Effector memory CD4-positive, alpha-beta T cell (primary cell): ENCODE measurements at places on chromosomes 7 and 10.

- no peak for DNase-seq
These were observed 219.1 kb downstream of the MAD1L1 start for GRCh38 chr7:2013381-2014311.

DNA sequence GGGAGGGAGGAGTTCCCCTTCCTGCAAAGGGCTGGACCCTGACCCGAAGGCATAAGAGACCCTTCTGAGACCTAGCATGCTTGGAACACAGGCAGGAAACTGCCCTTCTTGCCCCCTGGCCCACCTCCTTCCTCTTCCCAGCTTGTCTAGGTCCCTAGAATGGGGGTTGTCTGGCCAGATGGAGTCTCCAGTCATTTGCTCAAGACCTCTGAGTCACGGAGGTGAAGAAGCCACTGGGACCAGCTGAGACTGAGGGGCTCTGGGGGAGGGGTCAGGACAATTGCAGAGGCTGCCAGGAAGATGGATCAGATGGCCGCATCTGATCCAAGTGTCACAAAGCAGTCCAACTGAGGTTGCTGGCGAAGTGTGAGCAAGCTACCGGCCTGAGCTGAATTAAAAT lies 46.2 kb downstream of the COL13A1 start:
- no peak for DNase-seq

- no peak for DNase-seq
These were observed 478.0 kb downstream of the KCNMA1 start for GRCh38 chr10:77159538-77160110.

DNA sequence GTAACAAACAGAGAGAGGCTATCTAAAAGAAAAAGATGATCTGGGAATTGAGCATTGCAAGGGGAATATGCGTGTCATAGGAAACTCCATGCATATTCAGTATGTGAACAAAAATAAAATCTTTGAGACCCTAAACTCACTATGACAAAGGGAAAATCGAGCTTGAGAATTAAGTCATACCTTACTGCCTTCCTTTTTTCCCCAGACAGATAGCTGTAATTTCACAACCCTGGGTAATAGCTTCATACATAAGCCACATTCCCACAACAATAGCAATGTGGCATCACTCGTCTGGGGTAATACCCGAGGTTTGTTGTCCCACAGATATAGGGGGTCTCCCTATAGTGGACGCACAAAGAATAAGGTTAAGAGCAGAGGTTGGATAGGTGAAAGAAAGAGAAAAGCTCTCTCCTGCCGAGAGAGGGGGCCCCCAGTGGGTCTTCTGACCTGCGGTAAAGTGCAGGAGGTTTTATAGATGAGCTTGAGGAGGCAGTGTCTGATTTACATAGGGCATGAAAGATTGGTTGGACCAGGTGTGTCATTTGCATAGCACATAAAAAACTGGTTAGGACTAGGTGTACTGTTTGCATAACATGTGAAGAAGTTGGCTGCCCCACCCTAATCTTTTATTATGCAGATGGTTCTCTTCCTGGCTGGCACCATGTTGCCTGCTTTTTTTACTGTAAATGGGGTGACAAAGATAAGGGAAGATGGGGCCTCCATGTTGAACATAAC lies 11.6 kb downstream of the CYP3A43 start:
- no peak for DNase-seq

DNA sequence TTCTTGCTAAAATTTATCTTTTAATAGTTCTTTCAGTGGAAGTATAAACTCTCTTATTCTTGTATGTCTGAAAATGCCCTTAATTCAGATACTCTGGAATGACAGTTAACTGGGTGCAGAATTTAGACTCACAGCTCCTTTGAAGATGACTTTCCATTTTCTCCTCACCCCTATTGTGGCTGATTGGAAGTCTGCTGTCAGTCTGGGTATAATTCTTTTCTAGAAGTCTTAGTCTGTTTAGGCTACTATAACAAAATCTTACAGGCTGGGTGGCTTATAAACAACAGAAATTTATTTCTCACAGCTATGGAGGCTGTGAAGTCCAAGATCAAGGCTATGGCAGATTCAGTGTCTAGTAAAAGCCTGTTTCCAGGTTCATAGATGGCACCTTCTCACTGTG lies 145.2 kb upstream of the GDF10 start:
- no peak for DNase-seq

DNA sequence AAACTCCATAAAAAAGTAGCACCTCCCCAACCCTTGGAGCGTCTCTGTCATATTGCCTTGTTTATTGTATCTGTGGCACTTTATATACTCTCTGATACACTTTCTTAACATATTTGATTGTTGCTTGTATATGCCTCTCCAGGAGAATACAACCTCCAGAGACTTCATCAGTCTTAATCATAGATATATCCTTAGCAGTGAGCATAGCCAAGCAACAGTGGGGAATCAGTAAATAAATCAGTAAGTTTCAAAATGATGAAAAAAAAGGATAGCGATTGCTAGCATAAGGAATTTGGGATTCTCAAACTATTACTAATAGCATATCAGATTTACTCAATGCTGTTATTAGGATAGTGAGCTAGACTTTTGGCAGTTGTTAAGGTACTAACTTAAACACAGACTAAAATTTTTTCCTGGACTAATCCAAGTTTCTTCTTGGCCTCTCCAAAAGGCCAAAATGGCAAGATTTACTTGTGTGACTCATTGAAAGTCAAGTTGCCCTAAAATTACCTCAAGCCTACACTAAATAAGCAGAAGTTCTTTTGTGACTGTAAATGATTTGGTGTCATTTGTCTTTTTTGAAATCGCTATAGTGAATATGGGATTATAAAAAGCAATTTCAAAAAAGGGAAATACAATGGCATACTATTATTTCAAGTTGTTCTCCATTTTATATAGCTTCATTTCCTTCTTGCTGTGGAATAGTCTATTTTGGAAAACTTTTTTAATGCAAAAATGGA lies 177.9 kb downstream of the CHN2 start:
- no peak for DNase-seq

DNA sequence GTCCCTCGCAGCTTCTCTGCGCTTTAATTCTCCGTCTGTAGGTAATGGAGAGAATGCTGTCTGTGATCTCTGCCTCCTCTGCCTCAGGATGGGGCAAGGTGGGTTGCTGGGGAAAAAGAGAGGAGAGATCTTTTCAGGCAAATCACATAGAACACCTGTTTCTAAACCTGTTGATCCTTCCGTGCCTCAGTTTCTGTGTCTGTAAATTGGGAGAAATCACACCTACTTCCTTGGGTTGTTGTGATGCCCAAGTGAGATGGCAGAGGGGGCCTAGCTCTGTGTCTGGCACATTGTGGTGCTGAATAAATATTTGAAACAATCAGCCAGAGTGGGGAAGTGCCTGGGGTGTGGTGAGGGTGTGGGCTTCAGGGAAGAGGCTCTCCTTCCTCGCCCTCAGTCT lies 28.8 kb downstream of the KAZALD1 start:
- no peak for DNase-seq

DNA sequence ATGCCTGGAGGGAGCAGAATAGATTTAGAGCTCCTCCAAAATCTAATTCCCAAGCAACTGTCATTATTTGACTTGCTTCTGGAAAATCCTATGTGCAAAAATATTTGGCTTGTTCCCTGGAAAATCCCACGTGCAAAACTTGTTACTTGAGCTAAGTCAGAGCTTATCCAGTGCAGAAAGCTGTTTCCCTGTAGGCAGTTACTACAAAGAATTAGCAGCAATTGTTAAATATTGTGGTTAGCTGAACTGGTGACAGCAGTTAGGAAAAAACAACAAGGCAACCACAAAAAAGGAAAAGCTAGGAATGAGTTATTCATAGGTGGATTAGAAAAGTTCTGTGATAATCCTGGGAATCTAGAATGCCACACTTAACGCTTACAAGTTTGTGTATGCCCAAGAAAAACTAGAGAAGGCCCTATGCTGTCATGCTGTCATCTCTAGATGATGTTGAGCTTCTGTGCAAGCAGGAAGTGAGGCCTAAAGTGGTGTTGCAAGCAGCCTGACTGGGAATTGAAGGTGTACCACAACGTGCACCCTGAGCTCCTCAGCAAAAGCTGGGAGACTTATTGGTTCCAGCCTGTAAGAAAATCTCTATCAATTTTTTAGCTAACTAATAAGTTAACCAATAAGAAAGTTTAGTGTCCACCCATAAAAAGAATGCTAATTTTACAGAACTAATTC lies 738.6 kb upstream of the LRRTM3 start:
- no peak for DNase-seq

GRCh38 chr10:69991151-69991550 lies 61.5 kb upstream of the MACROH2A2 start:
- DNase-seq: no peak

DNA sequence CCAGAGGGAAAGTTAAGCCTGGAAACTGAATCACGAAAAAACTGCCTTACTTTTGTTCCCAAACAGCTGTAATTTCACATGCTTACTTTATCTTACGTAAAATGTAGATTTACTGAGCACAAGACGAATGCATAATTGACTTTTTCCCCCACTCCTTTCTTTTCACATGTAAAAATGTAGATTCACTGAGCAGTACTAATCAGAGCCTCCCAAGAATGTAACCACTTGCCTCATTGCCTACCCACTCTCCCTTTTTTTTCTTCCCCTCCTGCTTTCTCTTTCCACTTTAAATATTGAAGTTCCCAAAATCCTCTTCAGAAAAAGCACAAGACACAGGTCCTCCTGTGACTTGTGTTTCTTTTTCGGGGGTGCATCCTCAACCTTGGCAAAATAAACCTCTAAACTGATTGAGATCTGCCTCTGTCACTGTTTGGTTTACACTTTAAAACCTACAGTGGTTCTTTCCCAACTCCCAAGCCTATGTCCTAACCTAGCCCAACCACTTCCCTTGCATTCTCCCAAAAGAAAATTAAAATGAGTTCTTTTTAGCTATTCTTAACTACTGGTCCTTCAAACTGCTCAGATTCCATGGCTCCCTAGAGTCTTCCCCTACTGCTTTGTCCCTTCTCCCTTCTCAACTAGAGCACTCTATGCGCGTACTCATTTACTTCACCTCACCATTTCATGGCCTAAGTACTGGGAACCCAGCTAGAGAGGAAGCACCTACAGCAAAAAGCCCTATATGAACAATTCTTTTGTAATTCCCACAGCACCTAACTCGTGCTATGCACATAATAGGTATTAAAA lies 236.6 kb upstream of the MKLN1 start:
- no peak for DNase-seq

- DNase-seq: no peak
These were observed 127.3 kb upstream of the ITGB1 start for GRCh38 chr10:33085313-33085833.

DNA sequence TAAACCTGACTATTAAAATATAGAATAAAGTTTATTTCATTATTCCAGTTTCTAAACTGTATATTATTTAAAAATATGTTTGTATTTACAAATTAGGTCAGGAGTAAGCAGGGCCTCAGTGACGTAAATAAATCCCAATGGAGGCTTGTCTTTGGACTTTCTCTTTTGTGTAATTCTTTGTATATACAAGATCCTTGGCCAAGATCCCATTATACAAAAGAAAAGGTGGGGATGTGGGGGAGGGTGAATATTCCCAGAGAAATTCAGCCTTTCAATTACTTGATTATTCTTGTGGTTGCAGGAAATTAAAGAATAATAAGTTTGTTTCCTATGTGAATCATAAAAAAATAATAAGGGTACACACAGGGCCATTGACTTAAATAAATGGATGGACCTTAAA lies 178.7 kb upstream of the PRPS1L1 start:
- no peak for DNase-seq

DNA sequence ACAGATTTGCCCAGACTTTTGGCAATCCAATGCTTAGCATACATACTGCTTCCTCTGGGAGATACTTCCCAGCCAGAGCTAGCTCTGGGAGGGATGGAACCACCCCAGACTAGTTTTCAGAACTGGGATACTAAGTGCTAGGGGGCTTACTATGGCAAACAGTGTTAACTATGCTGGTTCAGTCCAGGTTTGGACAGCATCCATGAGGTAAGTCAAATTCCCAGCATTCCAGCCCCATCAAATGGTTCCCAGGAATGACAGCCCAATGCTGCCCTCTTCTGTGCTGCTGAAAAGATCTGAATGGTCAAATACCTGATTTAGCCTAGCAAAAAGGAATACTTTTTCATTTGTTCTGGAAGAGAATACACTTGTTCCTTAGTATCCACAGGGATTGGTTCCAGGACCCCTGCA lies 141.7 kb upstream of the CCDC6 start:
- DNase-seq: no peak

- no peak for DNase-seq
These were observed 420.3 kb downstream of the LRMDA start for GRCh38 chr10:75851580-75852345.

DNA sequence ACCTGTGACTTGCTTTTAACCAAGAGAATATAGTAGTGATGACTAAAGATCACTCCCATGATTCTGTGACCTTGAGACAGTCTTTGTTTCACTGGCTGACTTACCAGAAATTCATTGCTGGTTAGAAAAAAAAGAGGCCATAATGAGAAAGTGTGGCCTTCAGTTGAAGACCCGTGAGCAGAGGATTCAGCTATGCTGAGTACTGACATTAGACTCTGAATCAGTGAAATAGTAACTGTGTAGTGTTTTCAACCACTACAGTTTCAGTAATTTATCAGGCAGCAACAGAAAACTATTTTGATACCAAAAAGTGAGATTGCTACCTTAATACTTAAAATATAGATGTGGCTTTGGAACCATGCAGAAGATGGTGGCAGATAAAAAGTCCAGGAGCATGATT lies 298.0 kb upstream of the KCND2 start:
- DNase-seq: no peak

DNA sequence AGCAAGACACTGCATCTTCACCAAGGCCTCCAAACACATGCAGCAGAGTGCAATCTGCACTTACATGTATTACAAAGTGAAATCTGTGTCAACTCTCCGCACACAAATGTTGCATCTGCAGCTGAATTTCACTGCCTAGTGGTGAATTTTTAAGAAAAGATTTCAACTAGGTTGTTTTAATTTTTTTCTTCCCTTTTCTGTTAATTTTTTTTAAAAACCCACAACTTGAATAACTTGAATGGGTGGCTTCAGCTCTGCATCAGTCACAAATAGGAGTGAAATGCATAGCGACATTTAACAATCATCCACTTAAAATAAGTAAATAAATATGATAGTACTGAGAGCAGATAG lies 5.9 kb downstream of the HOXA13 start:
- no peak for DNase-seq

DNA sequence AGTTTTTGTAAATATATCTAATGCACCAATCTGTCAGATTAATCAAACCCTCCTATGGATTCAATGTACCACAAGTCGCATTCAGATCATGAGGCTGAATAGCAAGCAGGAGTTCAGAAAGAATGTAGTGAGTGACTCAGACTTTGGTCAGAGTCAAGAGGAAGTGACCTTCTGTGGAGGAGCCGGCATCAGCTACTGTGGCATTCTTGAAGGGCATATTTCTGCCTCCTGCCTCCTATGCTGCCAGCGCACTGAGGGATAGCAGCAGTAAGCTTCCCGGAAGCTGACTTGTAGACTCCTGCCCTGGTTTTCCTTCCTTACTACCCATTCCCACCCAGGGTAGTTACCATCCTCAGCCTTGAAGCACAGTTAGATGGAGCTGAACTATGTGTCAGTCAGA lies 867.5 kb downstream of the NRG3 start:
- no peak for DNase-seq

- DNase-seq: no peak
These were observed 216.9 kb downstream of the POLR1F start for GRCh38 chr7:19491821-19492452.

GRCh38 chr10:116353817-116354216 lies 29.6 kb downstream of the CCDC172 start:
- DNase-seq: no peak
